HFF-Myc (cell line): ENCODE measurements at places on chromosomes 4 and X.

- no peak for DNase-seq
These were observed 322.8 kb upstream of the DIAPH2 start for GRCh38 chrX:96361844-96362243.

DNA sequence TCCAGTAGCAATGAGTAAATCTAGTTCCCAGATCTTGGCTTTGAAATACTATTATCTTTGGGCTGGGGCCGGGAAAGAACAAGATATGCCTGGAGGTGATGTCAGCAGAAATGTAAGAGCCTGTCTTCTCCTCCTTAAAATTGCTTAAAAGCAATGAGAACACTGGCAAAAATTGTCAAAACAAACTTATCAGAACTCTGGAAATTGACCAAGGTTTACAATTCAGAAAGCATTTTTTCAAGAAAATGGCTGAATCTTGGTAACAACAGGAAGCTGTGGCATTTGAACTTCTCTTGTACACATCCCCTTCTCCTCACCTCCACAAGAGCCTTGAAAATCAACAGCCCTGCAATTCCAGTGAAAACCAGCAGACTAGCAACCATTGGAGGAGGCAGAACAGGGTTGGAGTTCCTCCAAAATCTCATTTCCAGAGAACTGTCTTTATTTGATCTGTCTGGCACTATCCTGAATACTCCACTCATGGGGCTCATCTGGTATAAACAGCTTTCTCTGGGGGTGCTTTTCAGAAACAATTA, 13.5 kb downstream of the TIMP1 start:
- no peak for DNase-seq

DNA sequence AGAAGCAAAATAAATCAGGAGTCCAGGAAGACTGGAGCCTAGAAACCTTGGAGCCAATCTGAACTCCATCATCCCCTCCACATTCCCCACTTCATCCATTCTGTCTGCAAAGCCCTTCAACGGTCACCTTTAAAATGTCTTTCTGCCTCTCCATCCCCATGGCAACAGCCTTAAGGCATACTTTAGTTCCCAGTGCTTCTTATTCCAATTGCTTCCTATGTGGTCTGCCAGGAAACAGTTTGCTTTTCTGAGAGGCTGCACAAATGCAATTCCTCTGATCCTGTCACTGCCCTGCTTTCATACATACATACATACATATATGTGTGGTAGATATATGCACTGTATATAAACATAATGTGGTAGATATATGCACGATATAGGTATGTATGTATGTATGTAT, 786 bp upstream of the MAGEH1 start:
- DNase-seq: no peak

DNA sequence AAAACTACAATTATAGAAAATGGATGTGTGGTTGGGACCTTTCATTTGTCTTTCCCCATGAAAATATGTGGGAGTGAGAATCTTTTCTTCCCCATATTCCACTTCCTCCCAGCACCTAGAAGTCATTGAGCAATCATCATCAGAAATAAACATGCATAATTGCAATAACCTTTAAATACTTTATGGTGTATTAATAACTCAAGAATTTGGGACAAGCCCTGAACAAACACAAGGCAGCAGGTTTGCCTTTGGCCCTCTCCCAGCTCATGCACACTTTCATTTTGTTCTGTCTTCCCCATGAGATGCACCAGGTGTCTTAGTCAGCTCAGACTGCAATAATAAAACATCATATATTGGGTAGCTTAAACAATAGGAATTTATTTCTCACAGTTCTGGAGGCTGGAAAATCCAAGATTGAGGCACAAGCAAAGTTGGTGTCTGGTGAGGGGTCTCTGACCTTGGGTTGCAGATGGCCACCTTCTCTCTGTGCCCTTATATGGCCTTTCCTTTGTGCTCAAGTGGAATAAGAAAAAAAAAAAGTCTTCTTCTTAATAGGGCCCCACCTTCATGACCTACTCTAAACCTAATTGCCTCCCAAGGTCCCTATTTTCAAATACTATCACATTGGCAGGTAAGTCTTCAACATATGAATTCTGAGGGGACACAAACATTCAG, 34.7 kb upstream of the TMEM184C start:
- no peak for DNase-seq

DNA sequence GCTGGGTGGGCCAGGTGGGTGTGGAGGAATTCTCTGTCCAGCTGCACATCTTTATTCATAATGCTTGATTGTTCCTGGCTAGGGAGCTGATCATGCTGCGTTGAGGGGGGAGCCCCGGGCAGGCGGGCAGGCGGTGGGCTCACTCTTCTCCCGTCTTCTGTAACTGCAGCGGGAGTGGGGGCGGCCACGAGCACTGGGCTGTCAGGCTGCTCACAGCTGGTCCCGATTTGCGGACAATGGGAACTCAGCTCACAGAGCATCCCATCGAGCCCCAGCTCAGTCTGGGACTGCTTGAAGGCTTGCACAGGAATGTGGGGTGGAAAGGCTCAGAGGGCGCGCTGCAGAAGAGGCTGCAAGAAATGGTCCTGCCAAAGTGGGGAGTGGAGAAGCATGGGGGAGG, 63.8 kb downstream of the EFNB1 start:
- DNase-seq: no peak

GRCh38 chrX:27953171-27953570, 28.1 kb downstream of the DCAF8L1 start:
- no peak for DNase-seq

- no peak for DNase-seq
These were observed 1.6 kb downstream of the PAPSS1 start for GRCh38 chr4:107718351-107718965.

GRCh38 chrX:905848-906566, 275.4 kb downstream of the SHOX start:
- DNase-seq: no peak

- DNase-seq: no peak
These were observed 495.6 kb upstream of the ZFP42 start for GRCh38 chr4:187499956-187500355.

DNA sequence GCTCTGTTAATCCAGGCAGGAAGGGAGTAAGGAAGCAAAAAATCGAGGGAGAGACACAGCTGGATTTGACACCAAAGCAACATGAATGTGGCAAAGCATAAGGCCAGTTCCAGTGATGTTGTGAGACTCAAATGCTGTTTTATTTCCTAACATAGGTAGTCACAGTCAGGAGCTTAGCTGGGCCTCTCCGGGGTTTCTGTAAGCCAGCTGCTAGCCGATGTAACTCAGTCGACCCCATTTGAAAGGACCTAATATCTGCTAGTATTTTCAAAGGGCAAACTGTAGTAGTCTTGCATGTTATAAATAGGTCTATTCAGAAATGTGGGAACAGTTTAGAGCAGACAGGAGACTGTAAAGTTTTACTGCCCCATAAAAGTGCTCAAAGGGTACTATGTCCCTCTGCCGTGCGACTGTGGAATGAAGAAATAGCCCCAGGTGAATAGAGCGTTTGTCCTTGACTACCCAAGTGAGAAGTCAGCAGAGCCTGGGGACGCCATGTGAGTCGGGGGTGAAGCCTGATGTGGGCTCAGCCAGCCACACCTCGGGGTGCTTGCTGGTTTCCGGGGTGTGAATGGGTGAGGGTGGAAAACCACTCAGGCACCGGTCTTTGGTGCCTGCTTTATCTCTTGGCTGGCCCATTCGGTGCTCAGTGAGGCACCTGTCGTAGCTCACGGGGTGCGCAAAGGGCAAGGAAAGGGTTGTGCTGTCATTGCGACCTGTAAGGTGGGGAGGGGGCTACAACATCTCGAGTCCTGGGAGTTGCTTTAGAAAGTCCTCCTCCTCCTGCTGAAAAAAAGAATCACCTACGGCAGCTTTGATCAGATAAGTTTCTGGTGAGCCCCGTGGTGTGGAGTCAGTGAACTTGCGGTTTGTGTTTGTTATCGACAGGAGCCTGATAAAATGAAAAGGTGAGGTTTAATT, 745 bp downstream of the TRIM2 start:
- DNase-seq: no peak

- no peak for DNase-seq
These were observed 20.7 kb downstream of the ADH7 start for GRCh38 chr4:99414401-99414800.

DNA sequence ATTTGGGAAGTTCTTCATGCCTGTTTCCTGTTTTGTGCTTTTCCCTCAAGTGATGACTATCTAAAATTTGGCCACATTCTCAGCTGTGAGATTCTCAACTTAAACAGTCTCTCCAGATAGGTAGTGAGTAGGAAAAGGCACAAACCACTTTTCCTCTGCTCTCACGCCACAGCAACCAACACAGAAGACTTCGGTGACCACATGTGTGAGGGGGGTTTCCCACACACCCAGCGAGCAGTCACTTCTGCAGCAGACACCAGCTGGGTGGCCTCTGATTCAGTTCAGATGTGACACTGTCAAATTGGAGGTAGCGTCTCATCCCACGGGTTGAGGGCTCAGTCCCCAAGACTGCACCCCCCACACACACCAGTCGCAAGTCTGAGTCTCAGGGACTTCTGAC, 25.1 kb upstream of the CLDN34 start:
- DNase-seq: no peak

DNA sequence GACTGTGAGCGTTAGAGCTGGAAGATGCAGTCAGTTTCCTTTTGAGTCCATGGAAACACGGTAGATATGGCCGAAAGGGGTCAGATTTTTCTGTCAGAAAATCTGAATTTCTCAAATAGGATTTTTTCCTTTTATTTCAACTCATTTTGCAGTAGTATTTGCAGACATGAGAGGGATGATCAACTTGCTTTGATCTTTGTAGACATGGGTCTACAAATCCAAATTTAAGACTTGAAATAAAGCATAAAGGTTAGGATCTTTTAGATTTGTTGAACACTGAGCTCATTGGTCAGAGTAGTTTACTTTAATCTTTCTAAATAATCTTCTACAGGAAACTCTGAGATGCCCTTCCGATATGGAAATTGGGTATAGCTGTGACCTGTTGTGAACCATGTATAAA, 44.7 kb downstream of the DOCK11 start:
- DNase-seq: no peak

DNA sequence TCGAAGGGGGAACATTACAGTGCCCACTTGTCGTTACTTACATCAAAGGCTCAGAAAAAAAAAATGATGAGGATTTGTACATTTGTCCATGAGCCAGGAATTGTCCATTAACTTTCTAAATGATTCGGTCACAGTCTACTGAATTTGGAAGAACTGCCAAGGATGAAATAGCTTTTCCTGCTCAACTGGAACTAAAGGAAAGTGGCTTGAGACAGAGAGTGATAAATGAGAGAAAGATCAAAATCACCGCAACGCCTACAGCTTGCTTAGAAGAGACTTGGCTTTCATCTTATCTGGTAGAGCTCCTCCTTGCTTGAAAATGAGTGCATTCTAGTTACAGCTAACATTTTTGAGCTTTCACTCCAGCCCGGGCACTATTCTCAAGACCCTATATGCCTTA, 55.5 kb upstream of the ADGRG2 start:
- DNase-seq: no peak

GRCh38 chr4:16824278-16824806, 74.1 kb downstream of the LDB2 start:
- no peak for DNase-seq

GRCh38 chr4:139015948-139016471, 429 bp downstream of the NOCT start:
- DNase-seq: no peak

GRCh38 chrX:97429101-97429500, 545.4 kb downstream of the RPA4 start:
- DNase-seq: no peak

GRCh38 chr4:137116144-137116543, 416.1 kb downstream of the PCDH18 start:
- DNase-seq: no peak

GRCh38 chr4:168619266-168619631, 122.4 kb downstream of the PALLD start:
- no peak for DNase-seq

DNA sequence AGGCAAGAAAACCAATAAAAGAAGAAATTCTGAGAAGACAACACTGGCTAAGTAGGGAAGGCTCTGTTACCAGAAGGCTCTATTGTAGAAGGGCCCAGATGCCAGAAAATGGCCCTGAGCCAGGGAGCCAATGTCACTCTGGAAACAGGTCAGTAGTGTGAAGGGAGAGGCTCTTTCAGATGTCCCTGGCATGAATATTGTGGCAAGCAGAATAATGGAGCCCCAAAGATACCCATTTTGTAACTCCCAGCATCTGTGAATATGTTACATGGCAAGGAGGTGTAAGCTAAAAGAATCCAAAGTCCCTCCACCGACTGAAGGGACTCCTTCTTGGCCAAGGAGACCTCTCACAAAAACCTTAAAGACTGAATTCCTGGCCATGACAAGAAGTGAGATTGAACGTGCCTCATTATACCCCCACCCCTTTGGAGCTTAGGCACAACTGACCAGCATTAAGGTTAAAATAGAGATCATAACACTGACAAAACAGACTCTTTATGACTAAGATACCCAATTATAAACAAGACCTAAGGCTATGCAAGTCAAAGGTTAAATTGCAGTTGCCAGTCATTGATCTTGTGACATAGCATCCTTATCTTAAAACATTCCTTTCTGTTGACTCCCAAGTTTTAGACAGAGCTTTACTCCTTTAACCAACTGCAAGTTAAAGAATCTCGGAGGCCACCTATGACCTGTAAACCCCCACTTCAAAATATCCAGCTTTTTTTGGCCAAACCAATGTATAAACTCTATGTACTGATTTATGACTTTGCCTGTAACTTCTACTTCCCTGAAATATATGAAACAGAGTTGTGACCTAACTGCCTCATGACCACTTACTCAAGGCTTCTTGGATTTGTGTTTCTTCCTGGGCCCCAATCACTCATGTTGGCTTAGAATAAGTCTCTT, 42.2 kb upstream of the SMIM10 start:
- no peak for DNase-seq

GRCh38 chr4:64727960-64728359, 318.7 kb upstream of the TECRL start:
- DNase-seq: no peak

DNA sequence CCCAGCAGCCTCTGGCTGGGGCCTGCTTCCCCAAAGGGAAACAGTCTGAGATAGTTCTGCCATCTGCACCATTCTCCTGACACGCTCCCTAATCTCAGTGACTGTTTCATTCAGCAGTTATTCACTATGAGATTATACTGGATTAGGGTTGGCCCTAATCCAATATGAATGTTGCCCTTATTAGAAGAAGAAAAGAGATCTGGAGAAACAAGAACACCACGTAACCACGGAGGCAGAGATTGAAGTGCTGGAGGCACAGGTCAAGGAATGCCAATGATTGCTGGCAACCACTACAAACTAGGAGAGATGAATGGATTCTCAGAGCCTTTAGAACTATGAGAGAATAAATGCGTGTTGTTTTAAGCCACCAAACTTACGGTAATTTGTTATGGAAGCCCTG, 7.4 kb downstream of the ACOX3 start:
- no peak for DNase-seq

- DNase-seq: no peak
These were observed 245.0 kb upstream of the GEMIN8 start for GRCh38 chrX:14274691-14275090.

- DNase-seq: no peak
These were observed 8.8 kb downstream of the DIPK2B start for GRCh38 chrX:45191820-45192409.
